Thyroid gland (tissue), 4 donors: ENCODE measurements at places on chromosomes 16 and 17. TPM values are rescaled to one million over a fixed set of nuclear protein-coding genes. Genes with fewer than 3 reads are reported as not detected.

DNA sequence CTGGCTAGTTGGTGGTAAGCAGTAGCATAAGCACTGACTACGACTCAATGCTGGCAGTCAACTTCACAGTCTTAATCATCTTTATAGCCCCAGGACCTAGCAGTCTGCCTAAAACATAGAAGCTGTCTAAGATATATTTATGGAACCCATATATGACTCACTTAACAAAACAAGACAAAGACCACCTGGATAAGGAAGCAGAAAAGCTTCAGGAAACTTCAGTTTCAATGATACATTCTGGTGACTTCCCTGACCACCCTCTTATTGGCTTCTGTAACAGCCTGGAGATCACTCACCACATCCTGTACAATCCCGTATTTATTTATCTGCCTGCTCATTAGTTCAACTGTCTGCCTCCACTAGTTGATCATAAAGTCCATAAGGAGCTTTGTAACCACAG is 95.5 kb downstream of the PMP22 start:
- no peak for DNase-seq

GRCh38 chr16:245105-245504 is 10.5 kb downstream of the FAM234A start:
- no peak for DNase-seq

GRCh38 chr16:80299416-80299815 is 241.4 kb upstream of the DYNLRB2 start:
- DNase-seq = no peak

GRCh38 chr16:56450275-56450985 is 702 bp downstream of the NUDT21 start:
- no peak for DNase-seq

- DNase-seq = no peak
Observed at GRCh38 chr16:165539-166374, at the start of gene HBM. Gene HBM, plus strand, starts transcription at chr16:165978. Its CDS starts 20 bp downstream, at chr16:165998.

GRCh38 chr16:67833030-67833414 is 9.1 kb upstream of the THAP11 start:
- no peak for DNase-seq

DNA sequence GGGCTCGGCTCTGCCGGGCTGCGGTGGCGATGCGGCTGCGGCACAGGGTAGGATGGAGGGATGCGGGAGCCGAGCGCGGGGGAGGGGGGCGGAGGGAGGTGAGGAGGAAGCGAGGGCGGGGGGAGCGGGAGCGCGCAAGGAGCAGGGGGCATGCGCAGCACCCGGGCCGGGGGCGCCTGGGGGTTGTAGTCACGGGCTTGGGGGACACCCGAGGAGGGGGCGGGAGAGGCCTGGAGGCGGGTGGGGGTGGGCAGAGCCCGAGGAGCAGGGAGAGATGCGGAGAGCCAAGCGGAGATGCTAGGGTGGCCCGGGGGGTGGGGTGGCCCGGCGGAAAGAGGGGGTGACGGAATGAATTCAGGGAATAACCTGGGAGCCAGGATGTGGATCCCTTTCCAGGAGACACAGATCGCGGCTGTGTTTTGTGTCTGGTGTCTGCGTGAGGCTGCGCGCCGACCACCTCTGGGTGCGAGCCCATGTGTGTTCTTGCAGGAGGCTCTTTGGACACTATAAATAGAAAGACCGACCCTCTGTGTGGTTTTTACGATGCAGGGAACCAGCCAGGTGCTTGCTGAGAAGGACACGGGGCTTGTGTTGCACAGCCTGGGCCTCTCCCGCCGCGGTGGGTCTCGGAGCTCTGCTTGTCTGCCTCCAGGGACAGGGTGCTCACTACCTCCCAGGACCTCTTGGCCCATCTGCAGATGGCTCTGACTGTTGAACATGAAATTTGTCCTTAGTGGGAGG is at the start of gene STX1B:
STX1B (minus strand) TSS at position 54 of the 741 bp plus-strand sequence. CDS start 242 bp downstream, outside the sequence.
- DNase-seq = no peak

DNA sequence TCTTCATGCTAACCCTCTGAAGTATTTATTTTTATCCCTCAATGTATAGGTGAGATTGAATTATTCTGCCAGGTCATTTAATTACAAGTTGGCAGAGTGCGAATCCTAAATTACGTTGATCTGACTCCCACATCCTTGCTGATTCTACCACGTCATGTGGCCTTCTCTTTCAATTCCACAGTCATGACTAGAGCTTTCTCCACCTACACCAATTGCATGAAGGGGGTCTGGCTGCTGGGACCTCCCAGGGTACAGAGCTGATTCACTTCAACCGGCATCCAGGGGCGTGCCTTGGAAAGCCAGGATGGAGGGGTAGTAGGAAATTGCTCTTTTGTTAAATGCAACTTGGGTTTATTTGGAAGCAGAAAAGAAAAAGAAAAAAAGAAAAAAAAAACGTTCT is 41.1 kb upstream of the CDH13 start:
- no peak for DNase-seq

- peak; percentile 70 for DNase-seq
Observed at GRCh38 chr17:79741751-79742588, 11.2 kb downstream of the ENPP7 start.

DNA sequence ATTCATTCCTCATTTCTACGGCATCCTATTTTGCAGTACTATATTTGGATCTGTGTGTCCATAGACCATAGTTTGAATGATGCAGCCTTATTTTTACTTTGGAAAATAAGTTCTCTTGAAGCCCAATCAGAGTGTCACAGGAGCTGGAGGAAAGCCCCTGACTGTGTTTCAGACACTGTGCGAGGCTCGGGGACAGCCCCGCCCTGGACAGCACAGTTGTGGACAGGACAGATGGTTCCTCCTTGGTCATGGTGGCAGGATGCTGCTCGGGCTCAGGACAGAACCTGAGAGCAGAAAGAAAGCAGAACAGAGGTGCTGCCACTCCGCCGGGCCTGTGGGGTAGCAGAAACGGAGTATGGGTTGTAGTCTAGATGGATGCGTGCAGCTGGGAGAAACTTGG is 22.9 kb downstream of the BANP start:
- DNase-seq = no peak

- peak; percentile 9 for DNase-seq
Observed at GRCh38 chr16:80058214-80058613, 457.7 kb upstream of the MAF start.

- DNase-seq = no peak
Observed at GRCh38 chr17:32771396-32771795, 105.5 kb downstream of the MYO1D start.

GRCh38 chr16:88048985-88049384 is 97.8 kb downstream of the BANP start:
- no peak for DNase-seq

DNA sequence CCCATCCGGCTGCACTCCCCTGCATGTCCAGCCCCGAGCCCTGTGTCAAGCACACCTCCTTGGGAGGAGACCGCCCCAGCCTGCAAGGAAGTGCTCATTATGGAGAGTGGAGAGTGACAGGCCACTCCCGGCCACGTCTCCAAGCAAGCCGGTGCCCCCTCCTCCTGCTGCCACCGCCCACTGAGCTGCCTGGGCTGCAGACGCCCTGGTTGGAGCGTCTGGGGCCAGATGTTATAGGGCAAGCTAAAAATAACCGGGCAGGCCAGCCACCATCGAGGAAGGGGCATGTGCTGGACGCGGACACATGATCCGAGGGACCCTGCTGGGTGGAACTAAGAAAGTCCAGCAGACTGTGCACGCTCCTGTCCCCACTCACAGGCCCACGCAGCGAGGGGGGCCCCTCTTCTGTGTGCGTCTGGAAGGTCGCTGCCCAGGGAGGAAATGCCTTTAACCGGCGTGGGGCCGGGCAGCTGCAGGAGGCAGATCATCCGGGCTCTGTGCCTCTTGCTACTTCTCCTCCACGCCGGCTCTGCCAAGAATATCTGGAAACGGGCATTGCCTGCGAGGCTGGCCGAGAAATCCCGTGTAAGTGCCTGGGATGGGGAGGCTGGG is at the start of gene WFDC1:
WFDC1 (plus strand) TSS at position 348 of the 612 bp plus-strand sequence; CDS start at position 442, 94 bp downstream.
- DNase-seq = peak; percentile 35

- peak; percentile 95 for DNase-seq
Observed at GRCh38 chr17:74431568-74432423, at the start of gene GPRC5C. Gene GPRC5C, plus strand, starts transcription at chr17:74432088. Its CDS starts 7,689 bp downstream, at chr17:74439777.

Gene COPZ2
- 47.4 TPM for total RNA-seq

Gene LASP1
- total RNA-seq = 69.9 TPM

Gene ABCA8
- total RNA-seq = 57.5 TPM

Gene PPL
- 84.9 TPM for total RNA-seq

Gene SMCR8
- 16.7 TPM for total RNA-seq

Gene TBC1D3
- not detected for total RNA-seq

Gene PIK3R5
- 6.4 TPM for total RNA-seq

Gene SOX9
- total RNA-seq = 16.6 TPM

Gene SOST
- not detected for total RNA-seq

Gene MMP2
- total RNA-seq = 210 TPM

Gene CNGB1
- 0.13 TPM for total RNA-seq
